ENCODE measurements at places on chromosomes 12 and 14.

DNA sequence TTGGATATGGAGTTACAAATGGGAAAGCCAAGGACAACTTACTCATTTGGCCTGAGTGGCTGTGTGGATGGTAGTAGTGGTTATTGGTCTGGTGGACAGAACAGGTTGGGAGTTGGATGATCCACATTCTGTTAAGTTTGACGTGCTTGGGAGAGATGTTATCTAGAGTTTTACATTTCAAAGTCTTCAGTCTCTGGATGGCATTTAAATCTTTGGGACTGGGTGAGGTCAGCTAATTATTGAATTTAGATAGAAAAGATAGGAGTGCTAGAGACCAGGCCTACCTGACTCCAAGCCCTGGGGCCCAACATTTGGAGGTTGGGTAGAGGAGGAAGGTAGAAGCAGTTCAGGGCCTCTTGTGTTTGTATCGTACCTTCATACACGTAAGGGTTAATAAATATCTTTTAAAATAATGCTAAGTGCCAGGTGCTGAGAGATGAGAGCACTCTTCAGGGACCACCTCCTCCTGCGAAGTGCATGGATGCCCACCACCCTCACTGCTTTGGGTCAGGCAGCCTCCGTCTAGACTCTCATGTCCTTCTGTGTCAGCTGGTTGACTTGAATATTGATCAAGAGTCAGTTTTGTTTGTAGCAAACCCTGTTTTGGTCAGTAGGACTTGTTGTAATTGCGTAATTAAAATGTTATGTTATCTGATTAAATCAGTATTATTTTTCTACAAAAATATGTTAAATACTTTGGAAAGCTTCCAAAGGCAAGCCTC, 460.4 kb upstream of the RGS6 start:
- DNase-seq = peak; percentile 43

DNA sequence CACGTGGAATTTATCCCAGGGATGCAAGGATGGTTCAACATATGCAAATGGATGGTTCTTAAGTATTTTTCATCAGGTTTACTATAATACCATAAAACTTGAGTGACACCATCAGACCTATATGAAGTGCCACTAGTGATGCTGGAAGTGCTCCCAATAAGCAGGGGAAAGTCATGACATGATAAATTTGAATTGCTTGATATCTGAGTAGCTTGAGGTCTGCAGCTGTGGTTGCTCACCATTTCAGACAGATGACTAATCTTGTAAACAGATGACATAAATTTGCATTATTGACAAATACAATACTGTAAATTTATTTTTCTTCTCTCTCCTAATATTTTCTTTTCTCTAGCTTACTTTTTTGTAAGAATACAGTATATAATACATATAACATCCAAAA, 13.7 kb upstream of the PRPF39 start:
- DNase-seq = peak; percentile 42

- no peak for DNase-seq
Measured at GRCh38 chr12:42673535-42673934, 84.0 kb upstream of the PRICKLE1 start.

GRCh38 chr12:91058786-91059185, 962 bp upstream of the KERA start:
- no peak for DNase-seq

DNA sequence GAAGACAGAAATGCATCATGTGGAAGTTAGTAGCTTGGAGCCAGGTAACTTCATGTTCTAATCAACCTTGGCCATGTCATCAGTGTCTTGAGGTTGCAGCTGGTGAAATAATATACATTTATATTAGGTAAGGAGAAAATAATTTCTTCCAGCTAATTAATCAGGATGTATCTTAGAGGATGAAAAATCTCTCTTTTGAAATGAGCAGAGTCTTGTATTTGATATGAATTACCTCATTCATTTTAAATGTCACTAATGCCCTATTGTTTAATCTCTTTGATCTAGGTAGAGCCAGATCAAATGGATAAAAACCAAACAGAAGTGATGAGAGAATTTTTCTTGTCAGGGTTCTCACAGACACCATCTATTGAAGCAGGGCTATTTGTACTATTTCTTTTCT, at the start of gene OR4Q2:
Gene OR4Q2, plus strand, starts transcription at position 301 of the 400 bp plus-strand sequence.
- DNase-seq = no peak

DNA sequence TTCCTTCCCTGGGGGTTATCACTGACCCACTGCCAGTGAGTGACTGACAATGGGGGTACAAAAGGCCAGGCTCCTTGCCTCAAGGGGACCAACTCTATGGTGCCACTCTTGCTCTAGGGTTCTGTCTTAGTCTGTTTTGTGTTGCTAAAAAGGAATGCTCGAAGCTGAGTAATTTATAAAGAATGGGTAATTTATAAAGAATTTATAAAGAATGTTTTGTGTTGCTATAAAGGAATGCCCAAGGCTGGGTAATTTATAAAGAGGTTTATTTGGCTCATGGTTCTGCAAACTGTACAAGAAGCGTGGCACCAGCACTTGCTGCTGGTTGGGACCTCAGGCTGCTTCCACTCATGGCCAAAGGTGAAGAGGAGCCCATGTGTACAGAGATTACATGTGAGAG, 15.8 kb upstream of the RASSF8 start:
- DNase-seq = peak; percentile 26

GRCh38 chr14:88599761-88600439, 37.1 kb downstream of the ZC3H14 start:
- DNase-seq = no peak

GRCh38 chr12:91695964-91696363, 449.7 kb downstream of the BTG1 start:
- no peak for DNase-seq

GRCh38 chr14:104722938-104723650, 935 bp upstream of the ADSS1 start:
- DNase-seq = no peak

DNA sequence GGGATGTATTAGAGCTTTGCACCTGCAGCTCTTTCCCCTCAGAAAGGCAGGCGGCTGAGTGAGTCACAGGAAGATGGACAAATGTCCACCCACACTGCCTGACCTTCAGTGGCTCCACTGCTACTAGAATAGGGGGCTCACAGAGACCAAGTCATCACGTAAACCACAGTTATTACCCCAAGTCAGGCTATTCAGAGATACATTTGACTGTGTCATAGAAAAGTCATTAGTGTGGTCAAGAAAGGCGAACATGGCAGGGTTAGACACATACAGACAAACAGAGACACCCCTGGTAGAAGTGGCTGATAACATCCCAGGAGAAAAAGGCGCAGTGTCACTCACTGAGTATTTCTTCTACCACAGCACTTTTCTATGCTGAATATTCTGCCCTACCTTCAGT, 36.0 kb downstream of the GCH1 start:
- no peak for DNase-seq

DNA sequence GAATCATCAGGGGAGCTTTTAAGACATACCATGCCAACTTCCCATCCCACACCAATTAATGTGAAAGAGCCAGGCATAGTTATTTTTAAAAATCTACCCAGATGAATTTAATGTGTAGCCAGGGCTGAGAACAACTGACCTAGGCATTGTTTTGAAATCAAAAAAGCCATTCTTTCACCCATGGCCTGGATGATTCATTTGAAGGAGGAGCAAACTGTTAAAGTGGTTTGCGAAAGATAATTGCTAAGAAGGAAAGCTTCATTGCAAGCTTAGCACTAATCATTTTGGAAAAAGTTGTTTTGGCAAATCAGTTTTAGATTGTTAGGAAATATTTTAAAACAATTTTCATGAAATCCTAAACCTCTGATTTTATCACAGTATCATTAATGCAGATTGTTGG, 2.1 kb upstream of the GTSF1 start:
- peak; percentile 76 for DNase-seq

- no peak for DNase-seq
Measured at GRCh38 chr12:49345051-49345824, 1.4 kb upstream of the DNAJC22 start.

- DNase-seq = no peak
Measured at GRCh38 chr12:108543652-108544051, 17.3 kb downstream of the SART3 start.

- DNase-seq = no peak
Measured at GRCh38 chr12:82578725-82579124, 108.0 kb upstream of the TMTC2 start.

- no peak for DNase-seq
Measured at GRCh38 chr12:50554651-50555050, 49.9 kb downstream of the DIP2B start.

DNA sequence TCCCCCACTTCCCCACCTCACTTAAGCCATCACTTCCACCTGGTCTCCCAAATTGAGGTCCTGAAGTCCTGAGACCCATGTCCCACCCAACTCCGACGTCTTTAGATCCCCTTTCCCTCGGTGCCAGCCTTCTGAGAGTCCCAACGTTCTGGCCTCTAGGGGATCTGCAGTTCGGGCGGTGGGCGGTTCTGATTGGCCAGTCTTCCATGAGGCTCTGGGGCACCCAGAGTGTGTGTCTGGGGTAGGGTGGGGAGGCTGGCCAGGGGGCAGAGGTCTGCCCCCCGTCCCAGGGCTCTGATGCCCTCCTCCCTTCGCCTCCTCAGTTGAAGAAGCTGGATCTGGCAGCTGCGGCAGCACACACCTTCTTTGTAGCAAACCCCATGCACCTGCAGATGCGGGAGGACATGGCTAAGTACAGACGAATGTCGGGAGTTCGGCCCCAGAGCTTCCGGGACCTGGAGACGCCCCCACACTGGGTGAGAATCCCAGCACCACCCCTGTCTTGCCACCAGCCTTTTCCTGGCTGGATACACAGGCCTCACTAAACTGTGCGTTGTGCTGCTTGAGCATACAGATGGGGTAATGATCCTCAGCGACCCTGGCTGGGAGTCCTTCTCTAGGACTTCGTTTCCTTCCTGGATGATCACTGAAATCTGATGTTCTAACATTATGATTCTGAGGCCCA, 1.5 kb downstream of the P3H3 start:
- DNase-seq = no peak

- no peak for DNase-seq
Measured at GRCh38 chr14:96173636-96174475, 30.8 kb upstream of the BDKRB2 start.

- DNase-seq = no peak
Measured at GRCh38 chr14:92863286-92864080, 59.5 kb upstream of the CHGA start.

DNA sequence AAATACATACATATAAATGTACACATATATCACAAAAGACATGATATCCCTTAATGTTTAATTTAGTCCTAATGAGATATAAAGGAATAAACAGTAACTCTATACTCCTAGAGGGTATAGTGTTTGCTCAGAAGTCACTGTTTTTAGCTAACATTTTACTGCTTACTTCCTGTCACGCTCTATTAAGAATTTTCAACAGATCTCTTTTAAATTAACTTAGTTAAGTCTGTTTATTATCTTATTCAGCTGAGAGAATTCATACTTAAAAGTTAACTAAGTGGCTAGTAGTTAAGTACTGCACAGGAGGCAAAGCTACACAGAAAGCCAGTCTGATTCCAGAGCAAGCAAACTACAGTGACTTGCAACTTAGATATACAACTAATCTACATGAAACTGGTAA, 39.9 kb downstream of the GXYLT1 start:
- no peak for DNase-seq

- no peak for DNase-seq
Measured at GRCh38 chr12:109829667-109830066, 3.5 kb downstream of the TRPV4 start.

GRCh38 chr14:57610631-57611030, 117.0 kb upstream of the CCDC198 start:
- no peak for DNase-seq

- DNase-seq = peak; percentile 71
Measured at GRCh38 chr12:47758834-47759690, at the start of gene RAPGEF3. TSS of gene RAPGEF3 (minus strand) at chr12:47758880. CDS start at chr12:47758556, 324 bp downstream.

DNA sequence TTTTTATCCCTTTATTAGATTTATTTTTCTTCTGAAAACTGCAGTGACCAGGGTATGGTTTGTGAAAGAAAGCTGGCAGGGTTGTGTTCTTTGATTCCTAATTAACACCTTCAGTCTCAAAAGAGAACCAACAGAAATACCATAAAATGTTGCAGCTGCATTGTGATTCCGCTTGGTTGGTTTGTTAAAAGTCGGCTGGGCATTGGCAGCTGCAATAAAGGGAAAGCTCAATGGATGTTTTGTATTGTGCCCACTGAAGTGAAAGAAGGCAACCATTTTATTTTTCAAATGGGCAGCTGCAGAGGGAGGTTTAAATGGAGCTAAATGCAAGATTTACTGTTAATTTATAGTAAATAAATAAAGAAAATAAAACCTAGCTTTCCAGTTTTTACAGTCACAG, 16.7 kb downstream of the LGR5 start:
- no peak for DNase-seq

GRCh38 chr14:103103461-103104388, 9.2 kb downstream of the EXOC3L4 start:
- peak; percentile 48 for DNase-seq
